ENCODE measurements at places on chromosomes 5 and 9.
A peak's percentile ranks its signal among the peaks of the same experiment; 100 is the strongest.

DNA sequence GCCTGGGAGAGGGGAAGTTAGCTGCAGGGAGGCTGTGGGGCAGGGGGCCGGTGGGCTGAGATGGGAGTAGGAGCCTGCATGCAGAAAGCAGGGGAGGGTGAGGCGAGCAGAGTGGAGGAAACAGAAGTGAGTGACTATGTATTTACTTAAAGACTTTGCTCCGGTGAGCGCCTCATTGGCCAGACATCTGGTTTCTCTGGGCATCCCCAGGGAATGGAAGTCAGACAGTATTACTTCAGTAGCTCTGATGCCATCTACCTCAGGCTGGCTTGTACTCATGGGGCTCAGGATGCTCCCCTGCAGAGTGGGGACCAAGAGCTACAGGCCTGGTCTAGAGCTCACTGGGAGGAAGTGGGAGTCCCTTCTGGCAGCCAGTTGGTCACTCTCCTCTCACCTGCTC is 78.2 kb upstream of the ARAP3 start:
- DNase-seq = peak; percentile 78

DNA sequence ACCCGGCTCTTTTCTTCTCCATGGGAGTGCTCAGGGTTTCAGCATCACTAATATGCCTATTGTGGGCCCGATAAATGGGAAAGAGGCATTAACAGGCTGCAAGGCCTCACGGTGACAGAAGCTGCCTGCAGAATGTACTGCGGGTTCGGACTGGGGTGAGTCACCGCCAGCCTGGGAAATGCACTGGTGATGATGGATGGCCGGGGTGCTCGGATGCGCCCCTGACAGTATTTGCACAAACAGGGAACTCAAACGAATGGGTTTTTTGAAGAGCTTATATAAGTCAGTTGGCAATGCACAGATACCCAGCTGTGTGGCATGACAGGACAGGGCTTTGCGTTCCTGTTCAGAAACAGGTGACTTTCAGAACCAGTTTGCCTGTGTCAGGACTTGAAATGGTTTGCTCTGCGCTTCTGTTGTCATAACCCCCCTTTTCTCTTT is 42.0 kb upstream of the PITX1 start:
- DNase-seq = no peak

- no peak for DNase-seq
Measured at GRCh38 chr5:173802670-173803165, 85.4 kb upstream of the CPEB4 start.

GRCh38 chr9:105047742-105048041 is 119.7 kb upstream of the ABCA1 start:
- DNase-seq = no peak

GRCh38 chr9:136854842-136855460 is 2.8 kb downstream of the MAMDC4 start:
- no peak for DNase-seq

GRCh38 chr5:123503299-123503698 is 8.7 kb upstream of the CSNK1G3 start:
- DNase-seq = no peak

- no peak for DNase-seq
Measured at GRCh38 chr9:69898714-69899209, 78.1 kb downstream of the CFAP95 start.

GRCh38 chr5:39137819-39138451 is 63.7 kb upstream of the RICTOR start:
- DNase-seq = no peak

DNA sequence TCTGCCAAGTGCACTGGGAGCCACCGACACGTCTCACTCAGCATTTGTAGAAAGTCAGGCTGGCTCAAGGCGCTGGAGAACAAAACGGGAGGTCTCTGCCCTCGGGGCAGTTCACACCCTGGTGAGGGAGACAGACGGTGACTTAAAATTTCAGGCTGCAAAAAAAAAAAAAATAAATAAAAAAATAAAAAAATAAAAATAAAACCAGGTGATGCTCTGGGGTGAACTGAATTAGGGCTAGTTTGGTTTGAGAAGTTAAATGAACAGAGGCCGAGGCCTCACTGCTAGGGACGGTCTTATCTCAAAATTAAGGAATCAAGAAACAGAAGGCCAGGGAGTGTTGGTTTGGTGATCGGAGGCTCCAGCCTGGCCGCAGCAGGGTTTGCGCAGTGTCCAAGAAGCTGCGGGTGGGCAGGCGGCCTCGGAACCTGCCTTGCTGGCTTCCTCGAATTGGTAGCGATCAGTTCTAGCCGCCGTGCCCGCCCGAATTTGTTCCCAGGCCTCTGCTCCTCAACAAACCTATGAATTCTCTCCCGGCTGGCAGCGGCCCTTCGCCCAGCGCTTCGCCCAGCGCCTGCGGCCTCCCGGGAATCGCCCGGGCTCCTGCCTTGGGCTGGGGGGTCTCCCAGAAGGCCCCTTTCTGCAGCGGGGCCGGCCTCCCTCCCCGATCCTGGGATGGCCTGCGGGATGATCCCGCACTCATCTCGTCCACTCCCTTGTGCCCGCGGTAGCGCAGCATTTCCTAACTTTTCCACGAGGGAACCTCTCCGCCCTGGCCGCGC is 1.5 kb downstream of the NKX2-5 start:
- DNase-seq = no peak

- peak; percentile 5 for DNase-seq
Measured at GRCh38 chr9:38208206-38208901, 139.3 kb upstream of the SHB start.

DNA sequence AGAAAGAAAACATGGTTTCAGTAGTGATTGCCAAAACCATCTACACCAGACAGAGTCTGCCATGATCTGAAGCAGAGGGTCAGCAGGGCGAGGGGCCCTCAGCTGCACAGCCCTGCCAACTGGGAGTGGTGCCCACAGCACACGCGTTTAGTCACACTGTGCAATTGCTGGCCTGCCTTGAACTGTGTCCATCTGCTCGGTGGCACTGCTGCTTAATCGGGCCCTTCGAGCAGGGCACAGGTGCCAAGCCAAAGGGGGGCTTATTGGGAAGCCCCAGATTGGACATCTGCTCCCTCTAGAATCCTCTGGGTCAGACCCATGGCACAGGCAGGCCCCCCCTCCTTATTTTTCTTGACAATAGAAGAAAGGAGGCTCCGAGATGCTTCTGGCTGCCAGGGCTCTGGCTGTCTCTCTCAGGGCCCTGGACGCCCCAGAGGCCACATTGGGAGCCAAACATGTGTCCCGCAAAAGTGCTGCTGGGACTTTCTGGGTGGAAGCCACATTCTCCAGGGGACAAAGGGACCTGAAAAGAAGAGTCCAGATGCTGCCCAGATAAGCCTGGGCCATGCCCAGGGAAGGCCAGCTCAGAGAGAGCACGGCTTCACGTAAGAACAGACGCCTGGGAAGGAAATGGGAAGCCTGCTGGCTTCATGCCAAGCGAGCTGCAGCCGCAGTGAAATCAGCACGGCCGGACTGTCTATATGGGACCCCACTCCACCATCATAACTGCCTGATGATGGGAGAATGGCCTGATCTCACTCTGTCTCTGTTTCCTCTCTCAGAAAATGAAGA is 349.2 kb downstream of the GADD45G start:
- peak; percentile 47 for DNase-seq

DNA sequence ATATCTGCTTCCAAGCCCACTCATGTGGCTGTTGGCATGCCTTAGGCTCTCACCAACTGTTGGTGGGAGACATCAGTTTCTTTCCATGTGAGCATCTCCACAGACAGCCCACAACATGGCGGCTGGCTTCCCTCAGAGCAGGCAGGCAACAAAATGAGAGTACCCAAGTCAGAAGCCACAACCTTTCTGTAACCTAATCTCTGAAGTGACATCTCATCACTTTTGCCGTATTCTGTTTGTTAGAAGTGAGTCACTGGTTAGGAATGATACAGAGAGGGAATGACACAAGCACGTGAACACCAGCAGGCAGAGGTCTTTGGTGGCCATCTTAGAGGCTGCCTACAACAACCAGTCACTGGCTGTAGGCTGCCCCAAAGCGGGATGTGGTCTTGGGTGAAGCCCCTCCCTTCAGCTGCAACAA is 88.6 kb upstream of the RASGRF2 start:
- DNase-seq = no peak

GRCh38 chr9:124260769-124261603 is 3.2 kb downstream of the NEK6 start:
- no peak for DNase-seq

- DNase-seq = no peak
Measured at GRCh38 chr5:110909415-110909814, 162.1 kb upstream of the TSLP start.

Measured in NCI-H2171 treated with DMSO at 0.1 percent for 48 hours (cell line).